Stimulated activated CD4-positive, alpha-beta T cell treated with anti-CD3 and anti-CD28 coated beads, Interleukin-4, amount 100 ng/mL, for 24 hours (primary cell): ENCODE measurements at places on chromosomes 1 and 21.

GRCh38 chr1:160284220-160284781 lies 632 bp downstream of the PEX19 start:
- no peak for DNase-seq

- DNase-seq = no peak
These were observed 2.8 kb downstream of the REG4 start for GRCh38 chr1:119808491-119808890.

DNA sequence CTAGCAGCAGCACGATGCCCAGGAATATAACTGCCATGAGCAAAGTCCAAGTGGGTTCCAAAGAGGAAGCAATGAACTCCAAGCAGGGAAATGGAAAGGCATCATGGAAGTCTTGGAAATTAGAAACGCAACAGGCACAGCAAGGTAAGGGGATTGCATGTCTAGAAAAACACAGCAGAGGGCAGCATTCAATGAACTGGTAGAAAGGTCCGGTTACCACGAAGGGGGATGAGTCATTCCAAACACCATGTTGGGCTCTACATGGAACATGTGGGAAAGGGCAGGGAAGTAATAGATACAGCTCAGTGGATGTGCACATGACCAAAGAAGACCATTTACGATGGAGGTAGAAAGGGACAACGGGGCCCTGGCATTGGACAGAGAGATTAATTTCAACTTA lies 36.4 kb downstream of the RXRG start:
- no peak for DNase-seq

- no peak for DNase-seq
These were observed 35.3 kb downstream of the HLX start for GRCh38 chr1:220914283-220915116.

DNA sequence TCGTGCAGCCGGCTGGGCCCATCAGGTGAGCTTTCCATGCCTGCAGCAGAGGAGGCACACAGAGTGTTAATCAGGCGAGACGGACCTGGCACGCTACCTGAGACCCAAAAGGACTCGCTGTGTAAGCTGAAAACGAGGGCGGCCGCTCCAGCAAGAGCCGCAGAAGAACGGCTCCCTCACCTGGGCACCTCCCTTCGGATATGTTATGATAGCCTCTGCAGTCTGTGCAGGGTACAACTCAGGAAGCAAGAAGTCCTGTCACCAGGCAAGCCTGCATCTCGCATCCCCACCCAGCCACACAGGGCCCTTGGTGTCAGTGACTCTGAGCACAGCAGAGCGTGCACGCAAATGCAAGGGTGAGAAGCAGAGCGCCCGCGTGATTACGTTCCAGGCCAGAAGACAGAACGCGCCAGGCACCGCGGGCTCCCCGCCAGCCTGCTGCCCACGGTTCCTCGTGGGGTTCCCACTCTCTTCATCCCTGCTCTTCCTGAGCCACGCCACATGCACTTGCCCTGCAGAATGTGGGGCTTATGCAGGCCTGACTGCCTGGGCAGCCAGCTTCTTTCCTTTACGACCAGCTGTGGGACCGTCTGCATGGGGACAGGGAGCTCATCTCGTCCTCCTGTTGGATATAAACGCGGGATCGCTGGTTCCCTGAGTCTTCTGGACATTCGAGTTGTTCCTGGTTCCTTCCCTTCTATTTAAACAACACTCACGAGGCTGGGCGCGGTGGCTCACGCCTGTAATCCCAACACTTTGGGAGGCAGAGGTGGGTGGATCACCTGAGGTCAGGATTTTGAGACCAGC lies 20.2 kb upstream of the LRRC47 start:
- no peak for DNase-seq

DNA sequence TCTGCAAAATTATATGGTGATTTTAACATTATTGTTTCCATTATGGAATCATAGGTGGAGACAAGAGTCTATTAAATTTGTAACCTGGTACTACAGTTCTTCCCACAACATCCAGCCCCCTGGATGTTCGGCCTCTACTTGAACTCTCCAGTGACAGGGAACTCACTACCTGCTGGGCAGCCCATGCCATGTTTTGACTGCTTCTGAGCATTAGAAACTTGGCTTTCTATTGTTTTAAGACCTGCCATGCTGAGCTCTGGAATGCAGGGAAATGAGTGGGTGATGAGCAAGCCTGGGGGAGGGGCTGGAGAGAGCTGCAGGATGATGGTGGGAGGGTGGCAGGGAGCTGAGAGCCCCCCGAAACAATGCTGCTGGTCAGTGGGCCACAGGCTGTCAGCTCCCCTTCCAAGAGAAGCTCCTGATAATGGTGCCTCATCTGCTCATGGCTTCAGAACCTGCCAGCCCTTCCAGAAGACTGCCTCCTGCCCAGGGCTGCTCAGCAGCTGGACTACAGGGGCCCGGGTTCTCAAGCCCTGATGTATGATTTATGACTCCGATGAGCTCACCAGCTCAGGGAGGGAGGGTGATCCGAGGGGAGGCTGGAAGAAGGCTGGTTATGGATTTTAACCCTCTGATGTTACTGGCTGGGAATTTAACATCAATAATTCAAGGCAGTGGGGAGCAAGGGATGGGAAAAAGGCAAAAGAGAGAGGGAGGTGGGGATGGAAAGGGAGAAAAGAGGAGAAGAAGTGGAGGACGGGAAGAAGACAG lies 205.0 kb downstream of the HIVEP3 start:
- DNase-seq = no peak

- DNase-seq = no peak
These were observed 18.1 kb upstream of the KIF1B start for GRCh38 chr1:10192263-10192662.

GRCh38 chr1:20978413-20978812 lies 191.3 kb upstream of the HP1BP3 start:
- no peak for DNase-seq

- DNase-seq = no peak
These were observed 6.5 kb downstream of the ACTRT2 start for GRCh38 chr1:3027611-3028371.

DNA sequence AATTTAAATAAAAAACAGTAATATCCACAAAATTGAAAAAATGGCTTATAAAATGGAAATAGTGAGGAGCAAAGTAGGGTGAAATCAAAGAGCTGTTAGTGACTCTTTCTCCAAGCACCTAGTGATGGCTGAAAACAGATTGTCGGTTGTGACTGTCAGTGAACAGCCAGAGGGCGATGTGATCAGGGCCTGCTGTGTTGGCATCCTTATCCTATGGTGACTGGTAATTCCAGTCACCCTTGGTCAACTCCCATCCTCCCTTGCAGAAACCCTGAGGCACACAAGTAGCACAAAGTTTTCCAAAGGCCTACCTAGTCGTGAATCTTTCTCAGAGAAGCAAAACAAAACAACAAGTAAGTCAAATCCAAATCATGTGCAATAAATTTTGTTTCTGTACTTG lies 599.8 kb upstream of the CXADR start:
- DNase-seq = no peak
